ENCODE measurements at places on chromosomes 11 and 22. TPM values are rescaled to one million over a fixed set of nuclear protein-coding genes. Genes with fewer than 3 reads are reported as not detected.

DNA sequence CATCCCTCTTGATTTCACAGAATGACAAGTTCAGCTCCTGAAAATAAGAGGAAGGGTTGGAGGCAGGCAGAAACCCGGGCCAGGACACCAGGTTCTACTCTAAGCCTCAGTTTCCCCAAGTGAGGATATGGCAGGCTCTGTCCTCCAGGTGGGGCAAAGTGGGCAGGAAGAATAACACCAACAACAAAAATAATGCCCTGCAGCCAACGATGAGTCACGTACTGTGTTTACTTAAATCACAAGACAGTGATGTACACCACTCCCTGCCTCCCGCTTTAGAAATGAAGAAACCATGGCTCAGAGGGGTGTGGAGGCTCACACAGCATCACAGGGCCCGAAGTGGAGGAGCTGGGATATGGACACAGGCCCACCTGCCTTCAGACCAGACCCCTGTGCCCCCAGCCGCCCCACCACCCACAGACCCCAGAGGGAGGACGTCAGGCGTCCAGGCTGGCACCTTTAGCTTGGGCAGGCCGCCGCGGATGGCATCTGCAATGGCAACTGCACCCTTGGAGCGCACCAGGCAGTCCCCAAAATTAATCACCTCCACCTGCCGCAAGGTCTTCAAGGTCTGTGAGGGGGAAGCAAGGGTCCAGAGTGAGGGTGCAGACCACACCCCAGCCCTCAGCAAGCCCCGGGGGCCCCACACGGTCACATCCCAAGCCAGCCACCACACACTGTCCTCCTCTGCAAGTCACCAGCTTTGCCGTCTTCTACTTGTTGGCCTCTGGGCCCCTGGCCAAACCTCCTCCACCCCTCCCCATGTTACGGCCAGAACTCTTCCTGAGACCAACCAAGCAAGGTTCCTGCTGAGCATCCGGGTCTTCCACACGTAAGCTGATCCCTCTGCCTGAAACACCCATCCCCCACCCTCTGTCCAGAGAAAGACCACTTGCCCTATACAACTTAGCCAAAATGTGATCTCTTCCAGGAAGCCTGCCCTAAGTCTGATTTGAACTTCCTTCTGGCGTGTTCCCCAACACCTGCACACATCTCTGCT lies 15.8 kb upstream of the CHADL start:
- DNase-seq = peak; percentile 53

- DNase-seq = no peak
Measured at GRCh38 chr11:34565417-34566207, 52.0 kb upstream of the ELF5 start.

GRCh38 chr11:120807414-120808150 lies 216.3 kb upstream of the TBCEL start:
- peak; percentile 98 for DNase-seq

Gene RIN1
- 44.2 TPM for total RNA-seq

- no peak for DNase-seq
Measured at GRCh38 chr11:12499071-12499470, 121.7 kb downstream of the PARVA start.
